RCC 7860 (cell line): ENCODE measurements at places on chromosomes 4 and X.

DNA sequence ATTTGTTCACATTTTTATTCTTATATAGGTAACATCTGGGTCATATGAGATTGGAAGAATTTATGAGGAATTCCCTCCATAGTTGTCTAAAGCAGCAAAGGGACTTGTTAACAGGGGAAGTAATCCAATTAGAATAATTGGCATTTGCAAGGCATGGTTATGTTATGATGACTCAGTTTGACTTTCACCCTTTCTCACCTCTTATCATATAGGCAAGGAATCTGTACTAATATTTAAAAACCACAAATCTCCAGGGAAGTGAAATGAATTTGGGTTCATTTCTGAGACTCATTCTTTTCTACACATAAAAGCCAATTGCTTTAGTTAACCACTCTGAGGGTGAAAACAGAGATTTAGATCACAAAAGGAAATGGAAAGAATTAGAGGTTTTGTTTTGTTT lies 281.5 kb upstream of the DKK2 start:
- DNase-seq = no peak

GRCh38 chr4:52752936-52753335 lies 1.7 kb upstream of the ERVMER34-1 start:
- no peak for DNase-seq

- no peak for DNase-seq
These were observed 79.5 kb upstream of the IRF2 start for GRCh38 chr4:184553891-184554290.

- DNase-seq = no peak
These were observed 2.5 kb upstream of the USP27X start for GRCh38 chrX:49876750-49877149.

DNA sequence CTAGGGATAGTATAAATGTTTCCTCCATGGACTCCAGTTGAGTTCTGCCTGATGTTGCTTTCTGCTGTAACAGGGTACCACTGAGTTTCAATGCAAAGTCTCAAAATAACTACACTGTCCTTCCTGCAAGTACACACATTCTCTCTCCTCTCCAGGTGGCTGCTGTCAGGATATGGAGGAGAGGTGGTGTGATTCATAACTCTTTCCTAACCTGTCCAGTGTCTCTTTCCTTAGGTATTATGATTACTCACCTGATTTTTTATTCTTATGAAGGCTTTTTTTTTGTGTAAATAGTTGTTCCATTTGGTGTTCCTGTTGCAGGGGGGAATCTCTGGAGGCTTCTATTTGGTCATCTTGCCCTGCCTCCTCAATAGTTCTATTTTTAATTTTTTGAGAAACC lies 39.8 kb upstream of the POF1B start:
- no peak for DNase-seq

GRCh38 chrX:122168241-122168640 lies 1015.8 kb upstream of the GRIA3 start:
- DNase-seq = no peak

GRCh38 chr4:166391501-166391900 lies 518.5 kb downstream of the TLL1 start:
- no peak for DNase-seq

- DNase-seq = no peak
These were observed 78.5 kb downstream of the MSN start for GRCh38 chrX:65745992-65746391.

DNA sequence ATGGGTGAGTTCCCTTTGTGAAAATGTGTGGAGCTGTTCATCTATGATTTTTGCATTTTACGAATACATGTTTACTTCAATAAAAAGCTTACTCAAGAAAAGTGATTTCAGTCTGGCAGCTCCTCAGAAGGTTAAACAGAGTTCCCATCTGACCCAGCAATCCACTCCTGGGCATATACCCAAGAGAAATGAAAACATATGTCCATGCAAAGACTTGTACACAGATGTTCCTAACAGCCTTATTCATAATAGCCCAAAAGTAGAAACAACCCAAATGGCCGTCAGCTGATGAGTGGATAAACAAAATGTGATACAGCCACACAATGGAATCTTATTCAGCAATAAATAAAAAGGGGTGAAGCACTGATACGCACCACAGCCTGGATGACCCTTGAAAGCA lies 20.8 kb downstream of the CLCN4 start:
- no peak for DNase-seq

- no peak for DNase-seq
These were observed 973.7 kb upstream of the AGA start for GRCh38 chr4:178415925-178416324.

DNA sequence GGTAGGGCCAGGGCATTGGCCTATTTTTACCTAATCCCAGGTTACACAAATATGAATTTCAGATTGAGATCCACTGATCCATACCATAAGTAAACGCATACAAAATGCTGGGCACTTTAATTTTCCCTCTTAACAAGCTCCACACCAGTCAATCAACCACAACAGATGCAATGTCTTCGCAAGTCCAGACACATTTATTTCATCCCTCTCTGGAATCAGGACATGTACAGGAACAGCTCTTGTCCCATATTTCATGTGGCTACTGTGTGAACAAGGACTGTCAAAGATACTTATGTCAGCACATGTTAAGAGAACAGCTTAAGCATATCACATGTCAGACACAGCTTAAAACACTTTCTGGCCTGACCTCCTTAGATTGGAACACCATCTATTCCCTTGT lies 145.9 kb downstream of the PPP3CA start:
- no peak for DNase-seq

- DNase-seq = no peak
These were observed 503.2 kb downstream of the PACRGL start for GRCh38 chr4:21203416-21203815.

- DNase-seq = no peak
These were observed 202.4 kb downstream of the CHIC2 start for GRCh38 chr4:53861856-53862610.

DNA sequence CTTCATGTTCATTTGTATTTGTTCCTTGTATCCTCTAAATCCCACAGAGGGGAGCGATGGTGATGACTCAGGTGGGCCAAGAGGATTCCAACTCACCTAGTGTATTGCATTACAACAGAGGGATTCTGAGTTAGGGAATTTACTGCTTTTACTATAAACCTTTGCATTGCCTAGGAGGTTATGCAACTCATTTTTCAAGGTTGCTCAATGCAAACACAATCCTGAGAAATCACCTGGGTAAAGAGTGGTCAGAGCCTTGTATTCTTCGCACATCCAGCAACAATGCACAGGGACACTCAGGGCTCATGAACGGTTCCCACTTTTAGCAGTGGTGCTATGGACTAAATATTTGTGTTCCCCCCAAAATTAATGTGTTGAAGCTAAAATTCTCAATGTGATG lies 28.6 kb upstream of the LSM6 start:
- DNase-seq = no peak

- DNase-seq = peak; percentile 37
These were observed 29.0 kb downstream of the SGMS2 start for GRCh38 chr4:107853444-107854355.

DNA sequence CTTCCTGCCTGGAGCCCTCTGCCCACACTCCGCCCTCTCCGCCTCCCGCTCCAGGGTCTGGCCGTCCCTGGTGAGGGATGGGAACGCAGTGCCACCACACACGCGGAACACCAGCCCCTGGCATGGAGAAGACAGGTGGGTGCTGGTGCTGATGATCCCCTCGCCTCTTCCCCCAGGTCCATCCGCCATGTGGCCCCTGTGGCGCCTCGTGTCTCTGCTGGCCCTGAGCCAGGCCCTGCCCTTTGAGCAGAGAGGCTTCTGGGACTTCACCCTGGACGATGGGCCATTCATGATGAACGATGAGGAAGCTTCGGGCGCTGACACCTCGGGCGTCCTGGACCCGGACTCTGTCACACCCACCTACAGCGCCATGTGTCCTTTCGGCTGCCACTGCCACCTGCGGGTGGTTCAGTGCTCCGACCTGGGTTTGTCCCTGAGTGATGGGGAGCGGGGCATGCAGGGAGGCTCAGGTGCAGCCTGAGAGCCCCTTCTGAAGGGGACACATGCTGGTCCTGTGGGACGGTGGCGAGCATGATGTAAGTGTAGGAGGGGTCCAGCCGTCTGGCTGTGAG lies 9.8 kb downstream of the BGN start:
- no peak for DNase-seq

GRCh38 chr4:165506849-165507248 lies 128.0 kb downstream of the CPE start:
- no peak for DNase-seq

DNA sequence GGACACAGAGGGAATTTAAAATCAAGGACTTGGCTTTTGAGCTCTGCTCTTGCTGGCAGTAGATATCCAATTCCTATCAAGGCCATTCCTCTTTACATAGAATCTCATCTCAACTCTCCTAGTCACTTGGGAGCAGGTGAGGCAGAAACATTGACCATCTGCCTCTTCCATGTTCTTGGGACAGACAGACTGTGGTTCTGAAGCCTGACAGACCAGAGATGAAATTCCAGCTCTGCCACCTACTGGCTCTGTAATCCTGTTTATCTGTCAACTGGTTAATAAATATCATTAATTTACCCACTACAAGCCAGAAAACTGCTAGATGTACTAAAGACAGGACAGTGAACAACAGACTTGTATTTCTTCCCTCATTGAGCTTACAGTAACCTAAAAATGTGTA lies 300.8 kb downstream of the ADGRL3 start:
- DNase-seq = no peak

GRCh38 chr4:37393889-37394288 lies 149.3 kb downstream of the NWD2 start:
- DNase-seq = no peak

DNA sequence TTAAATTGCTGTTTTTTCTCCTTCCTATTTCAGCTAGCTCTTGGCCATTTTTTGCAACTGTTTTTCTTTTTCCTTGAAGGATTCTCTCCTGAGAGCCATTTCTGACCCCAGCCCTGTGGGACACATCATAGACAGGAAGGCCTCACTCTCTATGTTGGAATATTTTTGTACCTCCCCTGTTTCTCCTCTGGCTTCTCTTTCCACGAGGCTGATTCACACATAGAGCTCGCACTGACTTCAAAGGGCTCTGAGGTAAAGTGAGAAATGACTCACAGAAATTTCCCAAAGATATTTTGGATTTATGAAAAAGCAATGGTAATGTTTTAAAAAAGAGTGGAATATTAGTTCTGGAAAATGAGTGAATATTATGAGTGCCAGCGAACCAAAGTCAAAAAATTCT lies 181.7 kb upstream of the IGFBP7 start:
- DNase-seq = no peak

DNA sequence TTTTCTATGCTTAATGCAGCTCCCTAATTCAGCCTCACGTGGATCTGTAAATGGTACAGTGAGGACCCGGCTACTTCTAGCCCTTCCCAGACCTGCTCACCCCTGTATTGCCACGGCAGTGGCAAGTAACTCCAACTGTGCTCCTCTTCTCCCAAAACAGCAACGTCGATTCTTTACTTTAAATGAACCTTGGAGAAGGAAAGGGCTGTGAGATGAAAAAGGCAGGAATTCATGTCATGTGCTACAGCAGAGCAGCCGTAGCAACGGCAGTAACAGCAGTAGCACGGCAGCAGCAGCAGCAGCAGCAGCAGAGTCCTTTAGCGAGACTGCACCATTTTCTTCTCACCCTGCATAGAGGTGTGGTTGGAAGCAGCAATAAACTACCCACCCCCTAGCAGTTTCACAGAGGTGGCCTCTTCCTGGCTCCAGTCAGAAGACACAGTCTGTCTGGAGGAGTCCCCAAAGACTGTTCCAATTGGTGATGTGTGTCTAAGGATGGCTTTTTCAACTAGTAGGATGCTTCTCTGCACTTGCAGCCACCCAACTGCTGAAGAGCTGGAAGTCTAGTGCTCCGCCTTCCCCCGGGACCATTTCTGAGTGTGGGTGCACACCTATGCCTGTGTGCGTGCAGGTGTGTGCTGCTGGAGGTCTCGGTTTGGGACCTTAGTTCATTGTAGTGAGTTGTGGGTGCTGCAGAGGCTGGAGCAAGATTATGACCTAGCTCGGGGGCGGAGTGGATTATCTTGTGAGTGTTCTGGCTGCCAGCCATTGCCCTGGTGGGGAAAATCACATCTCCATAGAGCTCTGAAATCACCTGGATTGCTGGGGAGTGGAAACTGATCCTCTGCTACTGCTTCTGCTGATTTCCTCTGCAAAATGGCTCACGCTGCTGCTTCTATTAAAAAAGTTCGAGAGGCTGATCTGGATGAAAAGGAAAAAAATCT lies 67.2 kb downstream of the ANK2 start:
- DNase-seq = no peak

DNA sequence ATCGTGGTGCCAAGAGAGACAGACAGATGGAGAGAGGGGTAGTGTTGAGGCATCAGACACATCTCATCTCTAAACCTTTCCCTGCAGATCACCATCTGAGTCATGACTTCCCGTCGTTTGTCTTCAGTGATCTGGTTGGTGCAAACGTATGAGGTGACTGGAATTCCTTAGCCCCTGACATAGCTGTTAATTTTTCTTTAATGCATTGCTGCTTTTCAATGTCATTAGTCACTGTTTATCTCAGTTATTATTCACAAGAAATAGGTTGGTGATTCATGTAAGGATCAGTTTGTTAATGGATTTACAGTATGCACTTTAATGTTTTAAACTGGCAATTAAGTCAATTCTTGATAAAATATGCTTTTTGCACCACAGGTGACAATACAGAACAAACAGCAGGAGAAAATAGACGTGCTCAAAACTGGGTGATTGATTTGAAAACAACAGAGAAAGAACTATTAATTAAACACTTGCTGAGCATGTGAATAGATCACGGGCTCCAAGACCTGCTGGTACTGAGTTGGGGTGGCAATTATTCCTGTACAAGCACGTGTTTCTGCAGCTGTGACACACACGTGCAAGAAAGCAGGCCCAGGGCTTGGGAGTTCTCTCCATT lies 1.3 kb upstream of the TMEM154 start:
- peak; percentile 83 for DNase-seq

- DNase-seq = no peak
These were observed 172.9 kb downstream of the TENM3 start for GRCh38 chr4:182416067-182416466.

GRCh38 chr4:39042366-39042765 lies 10.2 kb upstream of the TMEM156 start:
- no peak for DNase-seq

- no peak for DNase-seq
These were observed 59.2 kb downstream of the NSUN7 start for GRCh38 chr4:40808926-40809457.

GRCh38 chrX:66622209-66622608 lies 16.7 kb downstream of the EDA2R start:
- no peak for DNase-seq

DNA sequence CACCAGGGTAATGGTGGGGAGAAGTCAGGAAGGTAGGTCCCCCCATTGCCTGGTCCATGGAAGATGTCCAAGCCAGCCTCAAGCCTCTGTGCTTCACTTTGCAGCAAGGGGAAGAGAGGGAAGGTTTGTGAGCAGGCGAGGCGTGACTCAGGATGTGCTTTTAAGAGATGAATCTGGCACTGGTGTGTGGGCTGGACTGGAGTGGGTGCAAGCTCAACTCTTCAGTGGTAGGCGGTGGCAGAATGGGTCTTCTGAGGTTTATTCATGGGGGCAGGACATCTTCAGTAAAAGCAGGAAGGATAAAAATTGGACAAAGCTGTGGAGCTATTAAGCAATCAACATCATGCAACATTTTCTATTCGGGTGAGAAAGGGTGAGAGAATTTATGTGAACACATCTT lies 19.4 kb downstream of the GPM6B start:
- DNase-seq = no peak

- no peak for DNase-seq
These were observed 146.0 kb downstream of the TMEM144 start for GRCh38 chr4:158356301-158356700.
